ENCODE measurements at places on chromosomes 4 and X. TPM values are rescaled to one million over a fixed set of nuclear protein-coding genes. Genes with fewer than 3 reads are reported as not detected.

The MAGEC3 gene
- total RNA-seq = not detected

The ERVMER34-1 gene
- total RNA-seq = 2.7 TPM

The POU3F4 gene
- total RNA-seq = not detected

The GIMD1 gene
- total RNA-seq = not detected

The SLC26A1 gene
- 2.9 TPM for total RNA-seq

The ARHGAP36 gene
- 2.0 TPM for total RNA-seq

The AMOT gene
- 9.8 TPM for total RNA-seq

- no peaks in the 10 kb centered on the region for H3K4me1 ChIP-seq
- H3K4me3 ChIP-seq = no peak overlapping the region
- H3K27ac ChIP-seq = no peak overlapping the region
- H3K27me3 ChIP-seq = no peaks in the 10 kb centered on the region
- DNase-seq = no peak
Measured at GRCh38 chr4:166318810-166319525, 445.9 kb downstream of the TLL1 start.

DNA sequence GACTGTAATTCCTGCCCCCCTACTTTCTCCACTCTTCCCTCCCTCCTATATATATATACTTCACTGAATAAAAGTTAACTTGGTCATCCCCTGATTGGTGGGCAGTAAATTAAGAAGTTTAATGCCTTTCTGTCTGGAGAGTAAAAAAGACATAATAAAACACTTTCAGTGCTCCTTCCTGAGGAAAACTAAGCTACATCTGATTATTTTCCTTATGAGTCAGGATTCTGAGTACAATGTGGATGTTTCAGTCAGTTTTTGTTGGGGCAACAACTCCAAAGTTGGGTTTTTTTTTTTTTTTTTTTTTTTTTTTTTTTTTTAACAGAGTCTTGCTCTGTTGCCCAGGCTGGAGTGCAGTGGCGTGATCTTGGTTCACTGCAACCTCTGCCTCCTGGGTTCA lies 22.0 kb upstream of the SUPT20HL2 start:
- DNase-seq = no peak
- no peaks in the 10 kb centered on the region for H3K36me3 ChIP-seq
- H3K27ac ChIP-seq = no peak overlapping the region
- no peaks in the 10 kb centered on the region for H3K27me3 ChIP-seq

- no peaks in the 10 kb centered on the region for H3K27me3 ChIP-seq
- H3K4me3 ChIP-seq = no peak overlapping the region
- no peaks in the 10 kb centered on the region for H3K4me1 ChIP-seq
- H3K36me3 ChIP-seq = no peaks in the 10 kb centered on the region
- H3K27ac ChIP-seq = no peak overlapping the region
- DNase-seq = no peak
Measured at GRCh38 chr4:46316215-46316614, 73.7 kb downstream of the GABRA2 start.

GRCh38 chrX:136674270-136674985 lies 26.5 kb downstream of the CD40LG start:
- no peaks in the 10 kb centered on the region for H3K4me1 ChIP-seq
- no peak overlapping the region for H3K27ac ChIP-seq
- no peak for DNase-seq
- H3K4me3 ChIP-seq = no peak overlapping the region

GRCh38 chrX:113868177-113868576 lies 715.7 kb upstream of the HTR2C start:
- H3K36me3 ChIP-seq = no peaks in the 10 kb centered on the region
- no peak overlapping the region for H3K4me3 ChIP-seq
- H3K27ac ChIP-seq = no peak overlapping the region

DNA sequence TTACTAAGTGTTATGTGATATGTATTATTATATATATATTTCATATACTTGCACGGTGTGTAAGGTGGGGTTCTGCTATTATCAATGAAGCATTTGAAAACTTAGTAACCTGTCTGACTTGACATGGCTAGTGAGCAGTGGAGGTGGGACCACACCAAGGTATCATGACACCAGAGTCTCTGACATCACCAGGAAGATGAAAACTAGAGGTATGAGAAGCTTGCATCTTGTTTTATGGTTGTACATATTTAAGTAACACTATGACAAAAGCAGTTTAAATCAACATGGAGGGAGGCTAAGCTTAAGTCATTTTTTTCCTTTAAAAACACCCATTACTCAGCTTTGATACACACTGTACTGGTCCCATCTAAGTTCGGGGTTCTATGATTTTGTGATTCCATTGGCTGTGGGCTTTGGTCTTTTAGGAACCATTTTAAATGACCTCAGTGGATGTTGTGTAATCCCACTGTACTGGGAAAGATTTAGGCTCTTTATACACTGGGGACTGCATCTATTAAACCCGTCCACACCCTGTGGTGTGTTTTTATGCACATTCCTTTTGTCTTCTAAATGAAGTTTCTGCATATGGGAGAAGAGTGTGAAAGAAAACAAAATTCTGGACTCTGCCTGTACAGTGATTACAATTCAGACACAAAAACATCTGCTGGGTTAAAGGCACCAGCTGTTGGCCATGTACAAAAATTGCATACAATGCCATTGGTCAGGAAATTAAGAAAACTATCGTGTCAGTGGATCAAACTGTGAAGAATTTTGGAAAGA lies 570.6 kb downstream of the SPRY1 start:
- H3K27ac ChIP-seq = no peak overlapping the region
- no peaks in the 10 kb centered on the region for H3K4me1 ChIP-seq
- H3K4me3 ChIP-seq = no peak overlapping the region

DNA sequence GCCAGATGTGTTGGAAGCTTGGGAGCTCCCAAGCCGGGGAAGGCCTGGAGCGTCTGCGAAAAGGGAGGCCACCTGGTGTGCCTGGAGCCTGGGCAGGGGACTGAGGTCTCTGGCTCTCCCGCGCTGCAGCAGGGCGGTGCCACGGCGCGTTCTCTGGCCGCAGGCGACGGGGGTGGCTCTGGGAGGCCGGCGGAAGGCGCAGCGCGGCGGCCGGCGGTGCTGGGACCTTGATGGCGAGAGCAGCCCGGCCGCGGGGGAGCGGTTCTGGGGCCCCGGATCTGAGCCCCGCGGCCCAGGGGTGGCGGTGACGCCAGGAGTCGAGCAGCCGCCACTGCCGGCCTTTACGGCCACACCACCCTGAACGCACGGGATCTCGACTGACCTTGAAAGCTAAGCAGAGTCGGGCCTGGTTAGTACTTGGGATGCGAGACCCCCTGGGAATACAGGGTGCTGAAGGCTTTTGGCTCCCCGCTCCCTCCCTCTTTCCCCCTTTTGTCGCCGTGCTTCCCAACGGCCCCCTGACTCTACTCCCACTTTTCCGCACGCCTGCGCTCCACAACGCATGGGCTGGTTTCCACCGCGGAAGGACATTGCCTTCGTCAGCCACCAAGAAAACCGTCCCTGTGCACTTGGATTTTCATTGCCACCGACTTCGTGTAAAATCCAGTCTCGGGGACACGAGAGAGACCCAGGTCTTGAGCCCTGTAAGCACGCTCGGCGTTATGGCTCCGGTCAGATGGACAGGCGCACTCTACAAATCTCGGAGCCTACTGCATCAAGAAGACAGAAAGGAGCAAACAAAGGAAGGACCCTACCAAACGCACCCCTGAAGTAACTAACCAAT lies 9.5 kb downstream of the FRG2 start:
- H3K27ac ChIP-seq = no peak overlapping the region
- DNase-seq = no peak
- no peak overlapping the region for H3K4me3 ChIP-seq
- no peaks in the 10 kb centered on the region for H3K27me3 ChIP-seq
- H3K36me3 ChIP-seq = no peaks in the 10 kb centered on the region

DNA sequence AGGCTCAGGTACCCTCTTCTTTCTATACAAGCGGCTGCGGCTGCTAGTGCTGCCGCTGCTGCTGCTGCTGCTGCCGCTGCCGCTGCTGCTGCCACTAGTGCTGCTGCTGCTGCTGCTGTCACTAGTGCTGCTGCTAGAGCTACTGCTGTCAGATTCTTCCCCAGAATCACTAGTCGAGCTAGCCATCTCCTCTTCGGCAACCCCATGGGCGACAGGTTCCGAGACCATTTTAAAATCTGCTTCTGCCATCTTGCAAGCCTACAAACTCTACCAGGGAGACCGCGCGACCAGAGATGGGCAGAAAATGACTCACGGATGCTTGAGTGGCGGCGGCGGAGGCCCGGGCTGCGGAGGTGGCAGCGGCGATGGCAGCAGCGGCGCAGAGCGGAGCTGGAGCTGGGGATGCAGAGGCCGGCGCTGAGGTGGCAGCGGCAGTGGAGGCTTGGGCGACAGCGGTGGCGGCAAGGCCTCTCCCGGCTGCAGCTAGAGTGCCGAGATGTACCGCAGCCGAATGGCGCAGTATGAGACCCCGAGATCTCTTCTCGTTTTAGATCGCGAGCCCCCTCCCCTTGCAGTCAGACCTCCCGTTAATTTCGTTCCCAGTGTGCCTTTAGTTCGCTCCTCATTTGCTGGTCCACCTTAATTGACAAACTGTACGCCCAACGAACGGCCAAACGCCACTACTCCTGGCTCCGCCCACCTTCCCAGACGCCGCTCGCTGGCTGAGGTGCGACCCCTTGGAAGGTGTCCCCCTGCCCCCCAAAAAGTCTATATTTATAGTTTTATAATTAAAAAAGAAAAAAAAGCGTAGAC lies at the start of gene NAP1L3:
TSS of gene NAP1L3 (minus strand) at position 523 of the 813 bp plus-strand sequence. CDS start at position 249, 274 bp downstream.
- H3K4me3 ChIP-seq = peak within 1 kb of the TSS; percentile 54
- no peaks in the 10 kb centered on the region for H3K27me3 ChIP-seq
- no peaks in the 10 kb centered on the region for H3K36me3 ChIP-seq
- DNase-seq = no peak

DNA sequence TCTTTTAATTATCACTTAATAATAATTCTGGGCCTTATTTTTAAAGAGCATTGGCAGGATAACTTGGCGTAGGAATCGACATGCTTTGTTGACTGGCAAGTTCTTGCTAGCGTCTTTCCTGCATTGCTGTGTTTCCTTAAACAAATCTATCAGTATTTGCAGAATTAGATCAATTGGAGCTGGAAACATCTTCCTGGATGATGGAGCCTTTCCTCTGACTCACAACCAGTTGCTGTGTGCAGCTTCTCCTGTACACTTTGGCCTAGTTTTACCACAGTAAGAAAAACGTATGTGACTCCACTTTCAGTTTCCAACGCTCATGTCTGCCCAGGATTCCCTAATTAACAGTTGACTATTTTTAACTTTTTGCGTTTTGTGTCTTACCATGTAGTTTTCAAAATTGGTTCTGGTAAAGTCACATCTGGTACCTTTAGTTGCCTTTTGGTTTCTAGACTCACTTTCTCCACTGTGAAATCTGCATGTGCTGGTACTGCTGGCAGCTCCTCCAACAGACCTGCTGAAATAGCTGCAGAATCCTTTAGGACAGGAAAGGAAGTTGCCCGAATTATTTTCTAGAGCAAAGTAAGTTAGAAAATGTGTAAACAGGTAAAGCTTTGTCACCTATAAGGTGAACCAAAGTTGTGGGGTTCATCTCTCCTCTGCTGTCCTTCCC lies 553.2 kb upstream of the FAT1 start:
- H3K27ac ChIP-seq = no peak overlapping the region
- H3K4me1 ChIP-seq = no peaks in the 10 kb centered on the region
- H3K36me3 ChIP-seq = no peaks in the 10 kb centered on the region
- H3K27me3 ChIP-seq = no peaks in the 10 kb centered on the region
- no peak overlapping the region for H3K4me3 ChIP-seq
- no peak for DNase-seq

DNA sequence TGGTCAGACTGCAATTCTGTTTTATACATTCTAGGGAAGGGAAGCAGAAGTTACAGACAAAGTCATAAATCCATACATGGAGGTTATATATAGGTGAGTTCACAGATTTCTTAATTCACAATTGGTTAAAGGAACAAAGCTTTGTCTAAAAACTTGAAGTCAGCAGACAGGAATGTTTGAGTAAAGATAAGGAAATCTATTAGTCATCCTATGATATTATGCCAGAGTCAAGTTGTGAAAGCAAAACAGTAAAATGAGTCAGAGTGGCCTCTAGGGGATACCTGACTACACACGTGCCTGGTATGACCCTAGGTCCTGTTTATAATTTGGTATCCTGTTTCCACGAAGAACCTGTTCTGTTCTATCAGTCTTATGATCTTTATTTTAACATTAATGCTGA lies 31.5 kb downstream of the ACTRT1 start:
- H3K4me1 ChIP-seq = no peaks in the 10 kb centered on the region
- H3K4me3 ChIP-seq = no peak overlapping the region
- no peaks in the 10 kb centered on the region for H3K36me3 ChIP-seq
- H3K27me3 ChIP-seq = no peaks in the 10 kb centered on the region
- DNase-seq = no peak
- no peak overlapping the region for H3K27ac ChIP-seq

DNA sequence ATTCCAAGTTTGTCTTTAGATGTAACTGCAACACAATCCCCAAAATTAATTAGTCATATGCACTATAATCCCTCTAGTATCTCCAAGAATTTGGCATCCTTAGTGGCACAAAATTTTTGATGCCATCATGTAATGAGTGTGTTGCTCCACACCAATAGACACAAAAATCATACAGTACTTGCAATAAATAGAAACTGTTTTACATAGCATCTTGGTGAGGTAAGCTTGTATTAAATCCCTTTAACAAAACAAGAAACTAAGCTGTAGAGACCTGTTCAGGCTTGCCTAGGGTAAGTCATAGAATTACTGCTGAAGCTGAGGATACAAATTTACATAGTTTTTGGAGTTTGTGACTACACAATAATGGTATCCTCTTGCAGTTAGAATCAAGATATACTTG lies 64.5 kb upstream of the PRSS12 start:
- no peaks in the 10 kb centered on the region for H3K36me3 ChIP-seq
- DNase-seq = no peak
- no peaks in the 10 kb centered on the region for H3K4me1 ChIP-seq
- H3K4me3 ChIP-seq = no peak overlapping the region
- H3K27me3 ChIP-seq = no peaks in the 10 kb centered on the region
- H3K27ac ChIP-seq = no peak overlapping the region

GRCh38 chrX:40094041-40094899 lies 3.5 kb downstream of the BCOR start:
- peak overlapping the region; percentile 61 for H3K4me3 ChIP-seq
- peaks cover 10% of the 10 kb centered on the region for H3K27me3 ChIP-seq
- no peaks in the 10 kb centered on the region for H3K36me3 ChIP-seq

GRCh38 chr4:140833280-140833679 lies 77.1 kb upstream of the TBC1D9 start:
- no peak overlapping the region for H3K4me3 ChIP-seq
- no peaks in the 10 kb centered on the region for H3K36me3 ChIP-seq
- H3K27me3 ChIP-seq = no peaks in the 10 kb centered on the region
- DNase-seq = no peak

- no peak overlapping the region for H3K4me3 ChIP-seq
- no peaks in the 10 kb centered on the region for H3K36me3 ChIP-seq
- H3K4me1 ChIP-seq = no peaks in the 10 kb centered on the region
- DNase-seq = no peak
- no peak overlapping the region for H3K27ac ChIP-seq
- H3K27me3 ChIP-seq = no peaks in the 10 kb centered on the region
Measured at GRCh38 chrX:19389227-19389845, 45.6 kb downstream of the PDHA1 start.

GRCh38 chr4:5971078-5971450 lies 47.2 kb downstream of the C4orf50 start:
- no peak for DNase-seq
- H3K27ac ChIP-seq = no peak overlapping the region
- H3K4me3 ChIP-seq = no peak overlapping the region
- no peaks in the 10 kb centered on the region for H3K4me1 ChIP-seq
- H3K36me3 ChIP-seq = no peaks in the 10 kb centered on the region
- H3K27me3 ChIP-seq = no peaks in the 10 kb centered on the region

- H3K27ac ChIP-seq = no peak overlapping the region
- H3K36me3 ChIP-seq = no peaks in the 10 kb centered on the region
- H3K4me3 ChIP-seq = no peak overlapping the region
- H3K4me1 ChIP-seq = no peaks in the 10 kb centered on the region
Measured at GRCh38 chr4:54118850-54119589, 19.1 kb downstream of the GSX2 start.

GRCh38 chr4:152771741-152772533 lies 7.6 kb downstream of the TIGD4 start:
- no peak overlapping the region for H3K27ac ChIP-seq
- H3K27me3 ChIP-seq = no peaks in the 10 kb centered on the region
- H3K4me3 ChIP-seq = no peak overlapping the region
- no peaks in the 10 kb centered on the region for H3K4me1 ChIP-seq

Measured in vagina (tissue), 2 donors.